Activated T-cell treated with anti-CD3 and anti-CD28 coated beads, Interleukin-2, amount 50 U/mL, for 24 hours (primary cell): ENCODE measurements at places on chromosomes 16 and 17.

DNA sequence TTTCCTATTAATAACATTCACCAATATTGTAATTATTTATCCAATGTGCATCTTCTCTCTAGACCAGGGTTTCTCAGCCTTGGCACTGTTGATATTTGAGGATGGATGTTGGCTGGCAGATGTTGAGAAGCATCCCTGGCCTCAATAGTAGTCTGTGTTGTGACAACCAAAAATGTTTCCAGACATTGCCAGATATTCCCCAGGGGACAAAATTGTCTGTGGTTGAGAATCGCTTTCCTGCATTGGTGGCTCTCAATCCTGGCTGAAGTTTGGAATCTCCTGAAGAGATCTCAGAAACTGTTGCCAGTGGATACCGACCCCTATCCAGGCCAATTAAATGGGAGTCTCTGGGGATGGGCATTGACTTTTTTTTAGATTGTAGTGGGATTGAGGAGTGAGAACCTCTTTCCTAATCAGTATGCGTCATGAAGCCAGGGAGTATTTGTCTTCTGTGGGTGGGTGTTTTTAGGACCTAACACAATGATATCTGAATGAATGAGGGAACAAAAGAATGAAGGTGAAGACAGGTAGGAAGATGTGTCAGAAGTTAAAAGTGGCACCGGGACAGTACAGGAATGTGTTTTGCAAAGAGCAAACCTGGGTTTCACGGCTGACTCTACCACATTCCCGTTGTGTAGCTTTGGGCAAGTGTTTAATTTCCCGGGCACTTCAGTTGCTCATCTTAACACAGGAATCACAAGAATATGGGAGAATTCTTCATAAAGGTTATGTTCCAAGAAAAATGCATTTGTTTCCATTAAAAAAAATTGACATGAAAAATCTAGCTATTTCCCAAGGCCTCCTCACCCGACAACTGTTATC is 24.3 kb downstream of the HSD17B2 start:
- DNase-seq = no peak

DNA sequence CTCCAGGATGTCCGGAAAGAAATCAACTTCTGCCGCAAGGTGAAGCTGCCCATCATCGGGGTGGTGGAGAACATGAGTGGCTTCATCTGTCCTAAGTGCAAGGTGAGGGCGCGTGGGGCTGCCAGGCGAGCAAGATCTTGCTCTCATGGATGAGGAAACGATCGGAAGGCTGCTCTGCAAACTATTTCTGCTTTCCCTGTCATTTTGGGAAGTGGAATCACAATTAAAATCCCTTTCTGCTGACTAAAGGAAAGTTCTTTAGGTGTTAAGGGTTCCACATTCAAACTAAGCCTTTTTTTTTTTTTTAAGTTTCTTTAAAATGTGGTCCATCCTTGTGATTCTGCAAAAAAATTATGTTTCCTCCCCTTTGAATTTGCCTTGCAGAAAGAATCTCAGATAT is 17.7 kb downstream of the NUBP1 start:
- DNase-seq = no peak

DNA sequence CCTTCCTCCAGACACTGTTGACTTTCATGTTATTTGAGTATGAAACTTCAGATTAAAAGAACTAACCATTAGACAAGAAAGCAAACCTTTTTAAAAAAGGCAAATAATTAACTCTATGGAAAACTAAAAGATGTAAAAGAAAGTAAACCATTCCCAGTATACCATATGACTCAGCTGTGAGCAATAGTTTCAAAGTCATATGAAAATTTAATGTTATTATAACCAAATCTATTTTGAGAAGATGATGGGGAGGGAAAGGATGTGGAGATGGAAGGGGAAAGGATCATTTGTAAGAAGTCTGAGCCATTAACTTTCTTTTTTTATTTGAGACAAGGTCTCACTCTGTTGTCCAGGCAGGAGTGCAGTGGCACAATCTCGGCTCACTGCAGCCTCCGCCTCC is 131.8 kb downstream of the IRX5 start:
- DNase-seq = no peak

DNA sequence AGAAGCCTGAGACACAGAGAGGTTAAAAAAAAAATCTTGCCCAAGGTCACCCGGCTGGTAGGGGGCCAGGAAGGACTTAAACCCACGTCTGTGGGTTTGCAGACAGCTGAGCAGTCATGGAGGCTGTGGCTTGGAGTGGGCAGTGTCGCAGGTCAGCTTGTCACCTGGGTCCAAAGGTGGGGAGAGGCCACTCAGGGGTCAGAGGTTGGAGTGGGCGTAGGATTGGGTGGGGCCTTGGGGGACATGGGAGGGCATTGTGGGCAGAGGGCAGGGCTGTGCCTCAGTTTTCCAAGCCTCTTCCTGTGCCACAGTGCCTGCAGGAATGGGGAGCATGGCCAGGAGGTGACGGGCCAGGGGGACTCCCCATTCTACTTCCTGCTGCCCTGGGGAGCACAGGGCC is 2.0 kb upstream of the NDRG4 start:
- DNase-seq = peak; percentile 25

DNA sequence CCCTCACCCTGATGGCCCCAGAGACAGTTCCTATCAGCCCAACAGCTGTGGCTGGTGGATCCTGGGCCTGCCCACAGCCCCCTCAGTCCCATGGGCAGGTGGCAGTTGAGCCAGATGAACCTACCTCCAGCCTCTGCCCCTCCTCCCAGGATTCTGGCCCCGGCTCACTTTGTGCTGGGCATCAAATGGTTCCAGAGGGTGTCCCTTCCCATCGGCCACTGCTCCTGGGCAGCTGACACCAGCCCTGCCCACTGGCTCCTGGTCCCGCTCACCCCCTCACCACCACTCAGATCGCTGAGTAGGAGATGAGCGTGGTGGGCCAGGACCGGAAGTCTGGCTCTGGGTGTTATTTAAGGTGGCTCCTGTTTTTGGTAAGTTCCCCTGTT is 2.0 kb downstream of the TTYH2 start:
- no peak for DNase-seq

- no peak for DNase-seq
Observed at GRCh38 chr16:70432723-70433457, 6.0 kb downstream of the ST3GAL2 start.

- no peak for DNase-seq
Observed at GRCh38 chr17:8459107-8459506, 23.4 kb downstream of the NDEL1 start.
